IPS-NIHi11 (cell line): ENCODE measurements at places on chromosomes 2 and 18.

DNA sequence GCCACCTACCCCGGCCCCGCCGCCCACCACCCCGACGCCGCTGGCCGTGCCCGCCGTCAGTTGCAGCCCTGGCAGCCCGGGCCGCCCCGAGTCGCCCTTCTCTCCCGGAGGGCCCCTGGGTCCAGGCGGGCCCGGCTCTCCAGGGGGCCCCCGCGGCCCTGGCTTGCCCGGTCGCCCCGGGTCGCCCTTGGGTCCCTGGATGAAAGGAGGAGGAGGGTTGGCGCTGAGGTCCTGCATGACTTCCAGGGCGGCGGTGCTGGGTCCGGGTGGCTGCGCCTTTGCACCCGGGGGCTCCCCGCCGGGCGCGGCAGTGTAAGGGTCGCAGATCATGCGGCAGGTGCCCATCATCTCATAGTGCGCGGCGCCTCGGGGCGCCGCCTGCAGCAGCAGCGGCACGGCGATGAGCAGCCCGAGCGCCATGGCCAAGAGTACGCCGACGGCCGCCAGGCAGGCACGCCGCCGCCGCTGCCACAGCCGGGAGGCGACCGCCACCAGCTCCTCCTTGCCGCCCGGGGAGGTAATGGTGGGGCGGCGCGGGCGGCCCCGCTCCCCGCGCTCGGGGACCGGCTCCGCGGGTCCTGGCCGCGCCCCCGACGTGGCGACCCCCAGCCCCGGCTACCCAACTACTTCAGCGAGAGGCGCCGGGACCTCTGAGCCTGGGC, 570 bp downstream of the C1QL2 start:
- DNase-seq = no peak

DNA sequence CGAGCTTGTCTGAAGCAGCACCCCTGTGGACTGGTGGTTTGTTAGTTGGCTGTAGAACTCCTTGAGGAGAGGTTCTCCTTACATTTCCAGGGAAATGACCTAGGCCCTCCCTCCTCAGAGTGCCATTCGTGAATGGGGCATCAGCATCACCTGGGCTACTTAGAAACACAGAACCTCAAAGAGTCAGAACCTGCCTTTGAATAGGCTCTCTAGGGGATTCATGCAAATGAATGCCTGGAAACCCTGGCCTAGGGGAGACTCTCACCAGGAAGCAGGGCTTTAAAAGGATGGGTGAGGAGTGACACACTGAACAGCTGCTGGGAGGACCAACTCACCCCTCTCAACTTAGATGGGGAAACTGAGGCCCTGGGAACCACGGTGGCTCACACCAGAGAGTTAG, 2.1 kb upstream of the MOCOS start:
- no peak for DNase-seq

DNA sequence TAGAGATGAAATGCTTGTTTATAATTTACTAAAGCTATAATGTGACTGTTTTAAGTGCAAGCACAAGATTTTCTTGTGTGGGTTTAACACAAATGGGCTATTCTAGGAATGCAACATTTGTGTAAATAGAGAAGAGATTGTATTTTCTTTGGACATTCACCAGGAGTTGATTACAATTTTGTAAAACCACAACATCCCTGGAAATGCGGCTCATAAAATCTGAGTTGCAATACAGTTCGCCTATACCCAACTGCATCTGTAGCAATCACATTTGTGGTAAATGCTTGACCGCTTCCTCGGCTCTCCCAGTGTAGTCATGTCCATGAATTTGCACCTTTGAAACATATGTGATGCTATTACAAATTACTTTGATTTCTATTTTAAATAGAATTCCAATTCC, 348.7 kb upstream of the CDH20 start:
- DNase-seq = no peak

- no peak for DNase-seq
Observed at GRCh38 chr2:140667203-140667602, 1463.6 kb downstream of the LRP1B start.

DNA sequence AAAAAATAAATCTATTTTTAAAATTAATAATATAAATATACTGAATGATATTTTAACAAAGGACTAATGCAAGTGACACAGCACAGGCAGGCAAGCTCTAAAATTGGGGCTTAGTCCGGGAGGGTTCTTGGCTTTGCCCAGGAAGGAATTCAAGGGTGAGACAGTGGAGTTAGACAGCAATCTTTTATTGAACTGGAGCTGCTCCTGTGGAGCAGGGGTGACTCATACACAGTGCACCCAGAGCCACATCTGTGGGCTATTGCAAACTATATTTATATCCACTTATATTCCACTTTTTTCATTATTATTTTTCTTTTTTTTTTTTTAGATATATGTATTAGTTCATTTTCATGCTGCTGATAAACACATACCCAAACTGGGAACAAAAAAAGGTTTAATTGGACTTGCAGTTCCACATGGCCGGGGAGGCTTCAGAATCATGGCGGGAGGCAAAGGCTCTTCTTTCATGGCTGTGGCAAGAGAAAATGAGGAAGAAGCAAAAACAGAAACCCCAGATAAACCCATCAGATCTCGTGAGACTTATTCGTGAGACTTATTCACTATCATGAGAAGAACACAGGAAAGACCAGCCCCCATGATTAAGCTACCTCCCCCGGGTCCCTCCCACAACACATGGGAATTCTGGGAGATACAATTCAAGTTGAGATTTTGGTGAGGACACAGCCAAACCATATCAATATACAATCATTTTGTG, 437.1 kb downstream of the BCL11A start:
- DNase-seq = no peak

GRCh38 chr18:26440644-26441043, 107.7 kb downstream of the KCTD1 start:
- DNase-seq = no peak

DNA sequence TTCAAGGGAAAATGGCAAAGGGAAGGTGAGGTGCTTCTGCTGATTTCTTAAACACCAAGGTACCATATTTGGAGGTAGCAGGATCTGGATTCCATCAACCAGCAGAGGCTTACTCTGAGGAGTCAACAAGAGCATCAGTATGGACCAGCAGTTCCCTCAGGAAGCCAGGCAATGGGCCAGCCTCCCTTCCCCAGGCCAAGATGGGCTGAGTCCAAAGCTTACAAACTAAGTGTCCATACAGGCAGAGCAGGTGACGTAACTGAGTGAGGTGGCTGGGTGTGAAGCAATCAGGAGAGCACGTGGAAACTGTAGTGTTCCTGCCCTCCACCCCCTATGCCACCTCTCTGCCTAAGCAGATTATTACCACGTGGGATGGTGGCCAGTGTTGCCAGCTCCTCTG, 134.2 kb upstream of the HNRNPA3 start:
- DNase-seq = no peak

GRCh38 chr2:109215866-109216265, 86.9 kb downstream of the SH3RF3 start:
- no peak for DNase-seq

DNA sequence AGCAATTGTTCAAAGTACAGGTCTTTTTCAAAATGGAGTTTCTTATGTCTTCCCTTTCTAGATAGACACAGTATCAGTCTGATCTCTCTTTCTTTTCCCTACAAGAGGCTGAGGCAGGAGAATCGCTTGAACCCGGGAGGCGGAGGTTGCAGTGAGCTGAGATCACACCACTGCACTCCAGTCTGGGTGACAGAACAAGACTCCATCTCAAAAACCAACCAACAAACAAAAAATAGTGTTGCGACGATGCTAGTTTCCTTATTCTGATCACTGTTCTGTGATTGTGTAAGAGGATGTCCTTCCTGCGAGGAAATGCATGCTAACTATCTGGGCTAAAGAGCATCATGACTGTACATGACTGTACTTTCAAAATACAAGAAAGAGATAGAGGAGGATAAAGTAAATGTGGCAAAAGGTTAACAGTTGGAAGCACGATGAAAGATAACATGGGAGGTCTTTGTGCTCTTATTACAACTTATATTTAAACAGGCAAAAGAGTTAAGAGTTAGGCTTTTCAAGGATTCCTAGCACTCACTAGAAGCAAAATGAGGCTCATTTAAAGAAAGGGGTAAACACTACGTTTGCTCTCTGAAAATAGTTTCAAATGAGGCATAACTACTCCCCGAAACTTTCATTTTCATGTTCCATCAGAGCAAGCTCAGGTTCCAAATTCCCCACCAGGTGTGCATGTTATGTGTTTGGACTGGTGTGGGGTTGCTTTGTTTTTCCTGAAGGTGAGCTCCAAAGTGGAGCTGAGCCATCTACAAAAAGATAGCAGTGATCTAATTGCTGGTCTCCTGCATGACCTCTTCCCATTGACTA, 23.8 kb downstream of the SOWAHC start:
- DNase-seq = no peak
